WTC11 (cell line): ENCODE measurements at places on chromosomes 12 and 14. TPM values are rescaled to one million over a fixed set of nuclear protein-coding genes. Genes with fewer than 3 reads are reported as not detected.

DNA sequence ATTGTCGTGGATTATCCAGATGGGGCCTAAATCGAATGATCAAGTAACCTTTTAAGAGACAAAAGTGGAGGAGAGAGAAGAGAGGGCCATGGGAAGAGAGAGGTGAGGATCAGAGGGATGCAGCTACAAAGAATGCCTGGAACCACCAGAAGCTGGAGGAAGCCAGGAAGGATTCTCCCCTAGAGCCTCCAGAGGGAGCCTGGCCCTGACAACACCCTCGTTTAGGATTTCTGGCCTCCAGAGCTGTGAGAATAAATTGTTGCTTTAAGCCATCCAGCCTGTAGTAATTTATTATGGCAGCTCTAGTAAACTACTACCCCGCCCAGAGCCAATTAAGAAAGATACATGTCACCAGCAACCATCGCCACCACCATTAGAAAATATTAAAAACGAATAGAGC is 46.2 kb upstream of the GSC start:
- no peaks in the 10 kb centered on the region for H3K4me1 ChIP-seq
- no peak for DNase-seq
- H3K4me3 ChIP-seq: no peak overlapping the region
- no peaks in the 10 kb centered on the region; the same call in 1 of the 2 replicates for H3K27me3 ChIP-seq
- H3K27ac ChIP-seq: no peak overlapping the region

DNA sequence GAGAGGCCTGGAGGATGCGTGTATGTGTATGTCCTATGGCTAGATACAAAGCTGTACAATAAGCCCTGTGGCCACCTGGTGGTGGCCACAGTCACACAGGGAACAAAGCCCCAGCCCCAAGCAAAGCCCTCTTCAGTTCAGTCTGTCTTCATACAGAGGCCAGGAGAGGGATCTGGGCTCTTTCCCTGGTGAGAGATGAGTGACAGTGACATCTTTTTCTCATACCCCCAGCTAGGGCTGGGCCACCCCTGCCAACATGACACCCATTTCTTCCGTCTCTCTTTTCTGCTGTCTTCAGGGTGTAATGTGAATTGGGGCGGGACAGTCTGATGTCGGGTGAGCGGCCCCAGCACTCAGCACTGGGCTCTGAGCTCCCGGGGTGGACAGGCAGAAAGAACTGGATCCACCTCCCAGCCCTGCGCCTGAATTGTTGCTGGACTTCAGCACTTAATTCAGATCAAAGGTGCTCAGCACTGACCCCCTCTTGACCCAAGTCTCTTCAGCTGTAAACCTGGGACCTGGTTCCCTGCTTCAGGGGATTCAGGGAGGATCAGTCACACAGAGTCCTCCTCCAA is 59.8 kb downstream of the SERPINA3 start:
- no peak for DNase-seq
- no peaks in the 10 kb centered on the region for H3K4me1 ChIP-seq
- H3K27ac ChIP-seq: no peak overlapping the region; the same call in 1 of the 2 replicates
- no peaks in the 10 kb centered on the region for H3K36me3 ChIP-seq

The SLC4A8 gene
- total RNA-seq: 13.1 to 23.5 TPM (median 16.9 TPM) in 3 replicates

DNA sequence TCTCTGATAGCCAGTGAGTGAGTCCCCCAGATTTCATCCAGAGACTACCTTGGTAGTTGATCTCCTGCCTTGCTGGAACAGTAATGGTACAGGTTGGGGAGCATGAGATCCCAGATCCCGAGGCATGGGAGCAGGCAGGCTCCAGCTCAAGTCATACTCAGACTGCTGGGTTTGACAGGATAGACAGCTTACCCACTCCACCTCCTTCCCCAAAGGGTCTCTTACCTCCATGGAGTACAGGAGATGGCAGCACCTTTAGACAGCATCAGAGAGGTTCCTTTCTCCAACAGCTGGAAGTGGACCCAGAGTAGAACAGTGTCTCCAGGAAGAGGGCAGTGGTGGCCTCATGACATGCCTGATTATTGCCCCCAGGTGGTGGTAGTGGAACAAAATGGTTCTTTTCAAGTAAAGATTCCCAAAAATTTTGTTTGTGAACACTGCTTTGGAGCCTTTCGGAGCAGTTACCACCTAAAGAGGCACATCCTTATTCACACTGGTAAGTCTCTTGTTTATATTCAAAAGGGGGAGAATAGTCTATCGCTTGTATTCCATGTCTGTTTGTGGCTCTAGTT is 4.9 kb upstream of the CSAD start:
- no peak overlapping the region for H3K4me3 ChIP-seq
- H3K27ac ChIP-seq: no peak overlapping the region
- no peak for DNase-seq
- H3K36me3 ChIP-seq: peaks cover 58% of the 10 kb centered on the region

The CHGA gene
- 8.5 to 17.2 TPM (median 17.1 TPM) in 3 replicates for total RNA-seq

DNA sequence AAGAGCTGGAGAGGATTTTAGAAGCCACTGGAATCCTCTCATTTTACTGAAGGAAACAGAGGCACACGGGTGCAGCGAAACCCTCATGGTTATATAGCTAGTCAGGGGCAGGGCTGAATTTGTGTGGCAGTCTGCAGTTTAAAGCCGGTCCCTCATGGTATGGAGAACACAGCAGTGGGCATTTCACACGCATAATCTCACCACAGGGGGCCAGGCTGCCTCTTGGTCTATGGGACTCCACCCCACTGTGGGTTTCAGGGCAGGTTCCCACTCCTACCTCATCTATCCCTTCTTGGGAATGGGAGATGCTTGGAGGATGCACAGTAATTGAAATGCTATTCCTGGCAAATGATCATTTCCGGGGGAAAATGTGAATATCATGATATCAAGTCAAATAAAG is 400.6 kb downstream of the RGS6 start:
- no peaks in the 10 kb centered on the region for H3K36me3 ChIP-seq
- H3K27ac ChIP-seq: no peak overlapping the region
- H3K4me1 ChIP-seq: peaks cover 43% of the 10 kb centered on the region
- DNase-seq: peak; percentile 18
- H3K27me3 ChIP-seq: peaks cover 12% of the 10 kb centered on the region
- no peak overlapping the region for H3K4me3 ChIP-seq

The BCL11B gene
- total RNA-seq: 6.7 to 9.1 TPM (median 7.2 TPM) in 3 replicates

- H3K27ac ChIP-seq: no peak overlapping the region
- no peak for DNase-seq
- H3K27me3 ChIP-seq: no peaks in the 10 kb centered on the region
- peaks cover 10% of the 10 kb centered on the region for H3K36me3 ChIP-seq
Observed at GRCh38 chr14:96271421-96271762, 15.4 kb downstream of the BDKRB1 start.

DNA sequence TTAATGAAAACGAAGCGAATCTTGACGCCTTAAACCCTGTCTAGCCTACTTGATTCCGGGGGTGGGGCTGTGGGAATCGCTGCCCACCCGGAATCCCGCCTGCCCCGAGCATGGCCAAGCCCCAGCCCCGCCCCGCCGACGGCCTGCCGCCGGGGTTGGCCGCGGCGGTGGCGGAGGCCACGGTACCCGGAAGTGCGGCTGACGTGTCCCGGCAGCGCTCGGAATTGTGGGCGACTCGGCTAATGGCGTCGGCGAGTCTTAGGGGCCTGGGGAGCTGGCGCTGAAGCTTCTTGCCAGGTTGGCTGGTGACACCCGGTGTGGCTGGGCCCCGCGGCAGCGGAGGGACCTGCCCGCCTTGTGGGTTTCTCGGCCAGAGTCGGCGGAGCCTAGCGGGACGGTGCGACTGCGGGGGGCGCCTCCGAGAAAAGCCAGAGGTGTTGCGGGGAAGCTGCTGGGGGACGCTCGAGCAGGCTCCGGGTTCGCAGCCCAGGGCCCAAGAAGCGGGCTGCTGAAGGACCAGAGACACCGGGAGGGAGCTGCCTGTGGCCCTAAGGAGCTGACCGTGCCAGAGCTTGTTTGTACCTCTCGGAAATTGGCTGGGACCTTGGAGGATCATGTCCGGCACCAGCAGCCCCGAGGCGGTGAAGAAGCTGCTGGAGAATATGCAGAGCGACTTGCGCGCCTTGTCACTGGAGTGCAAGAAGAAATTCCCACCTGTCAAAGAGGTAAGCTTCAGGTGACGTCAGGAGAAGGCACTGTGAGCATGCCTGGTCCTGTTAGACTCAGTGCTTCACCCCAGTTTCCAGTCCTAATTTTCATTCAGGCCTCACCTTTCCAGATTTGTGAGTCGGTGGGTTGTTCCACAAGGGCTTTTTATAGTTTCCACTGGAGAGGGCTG is at the start of gene MON2:
Gene MON2, plus strand, starts transcription at position 233 of the 898 bp plus-strand sequence. Its CDS starts 382 bp downstream, at position 615.
- peak within 1 kb of the TSS; percentile 90 for H3K4me3 ChIP-seq
- peaks cover 17% of the 10 kb centered on the region for H3K36me3 ChIP-seq
- H3K4me1 ChIP-seq: peaks cover 8% of the 10 kb centered on the region
- DNase-seq: peak; percentile 79
- H3K27ac ChIP-seq: peak within 1 kb of the TSS; percentile 46
- H3K27me3 ChIP-seq: peaks cover 7% of the 10 kb centered on the region; the same call in 1 of the 2 replicates

DNA sequence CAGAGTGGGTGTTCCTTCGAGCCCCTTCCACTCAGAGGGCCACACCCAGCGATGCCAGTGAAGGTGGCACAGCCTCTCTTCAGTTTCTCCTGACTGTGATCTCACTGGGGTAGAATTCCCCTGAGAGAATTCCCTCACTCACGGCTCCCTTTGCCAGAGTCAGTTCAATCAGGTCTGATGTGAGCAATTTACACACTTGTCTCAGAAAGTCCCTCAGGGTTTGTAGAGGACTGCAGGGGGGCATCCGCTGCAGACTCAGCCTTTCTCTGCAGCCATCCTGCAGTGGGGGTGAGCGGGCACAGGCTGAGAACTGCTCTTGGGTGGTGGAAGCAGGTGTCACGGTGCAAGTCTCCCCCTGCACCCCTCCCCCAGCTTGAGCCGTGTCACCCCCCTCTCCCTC is 205.4 kb upstream of the PRMT8 start:
- no peak for DNase-seq
- no peak overlapping the region; the same call in 1 of the 2 replicates for H3K27ac ChIP-seq
- H3K27me3 ChIP-seq: no peaks in the 10 kb centered on the region
- peaks cover 23% of the 10 kb centered on the region for H3K4me1 ChIP-seq
